Right hindlimb (tissue), 1 donor: ENCODE measurements at places on chromosomes 7 and 10.

GRCh38 chr10:77915319-77916105 is 11.0 kb downstream of the DLG5 start:
- DNase-seq: no peak

- no peak for DNase-seq
Observed at GRCh38 chr10:78475437-78475836, 441.8 kb downstream of the RPS24 start.

DNA sequence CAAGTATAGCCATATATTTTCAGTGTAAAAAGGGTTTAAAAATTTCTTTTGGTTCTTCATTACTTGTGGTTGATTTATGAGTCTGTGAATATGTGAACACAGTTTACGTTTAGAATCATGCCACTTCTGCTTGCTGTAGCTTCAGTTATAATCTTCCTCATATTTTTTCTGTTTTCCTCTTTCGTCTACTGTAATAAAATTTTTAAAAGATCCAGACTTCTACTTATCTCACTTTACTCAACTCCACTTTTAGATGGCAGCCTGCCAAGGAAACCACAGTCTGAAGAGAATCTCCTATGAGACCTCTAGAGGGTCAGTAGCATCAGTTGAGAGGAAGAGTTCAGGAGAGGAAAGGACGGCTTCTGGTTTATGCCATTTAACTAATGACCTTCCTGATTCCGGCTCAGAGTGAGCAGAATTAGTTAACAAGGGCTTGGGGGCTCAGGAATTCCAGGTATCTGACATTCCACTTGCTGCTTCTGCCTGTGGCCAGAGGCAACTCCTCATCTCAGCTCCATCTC is 21.4 kb downstream of the CREB5 start:
- DNase-seq: no peak

- DNase-seq: peak; percentile 72
Observed at GRCh38 chr10:86648704-86649427, 5.5 kb upstream of the OPN4 start.

- DNase-seq: peak; percentile 81
Observed at GRCh38 chr10:69360485-69361302, 56.0 kb downstream of the TACR2 start.

GRCh38 chr10:100907773-100908363 is 4.9 kb upstream of the SLF2 start:
- no peak for DNase-seq

GRCh38 chr7:5709347-5709950 is 72.0 kb downstream of the RNF216 start:
- no peak for DNase-seq

- DNase-seq: no peak
Observed at GRCh38 chr10:119245272-119245671, 37.9 kb downstream of the GRK5 start.

GRCh38 chr10:2117641-2118040 is 380.3 kb upstream of the ADARB2 start:
- no peak for DNase-seq

DNA sequence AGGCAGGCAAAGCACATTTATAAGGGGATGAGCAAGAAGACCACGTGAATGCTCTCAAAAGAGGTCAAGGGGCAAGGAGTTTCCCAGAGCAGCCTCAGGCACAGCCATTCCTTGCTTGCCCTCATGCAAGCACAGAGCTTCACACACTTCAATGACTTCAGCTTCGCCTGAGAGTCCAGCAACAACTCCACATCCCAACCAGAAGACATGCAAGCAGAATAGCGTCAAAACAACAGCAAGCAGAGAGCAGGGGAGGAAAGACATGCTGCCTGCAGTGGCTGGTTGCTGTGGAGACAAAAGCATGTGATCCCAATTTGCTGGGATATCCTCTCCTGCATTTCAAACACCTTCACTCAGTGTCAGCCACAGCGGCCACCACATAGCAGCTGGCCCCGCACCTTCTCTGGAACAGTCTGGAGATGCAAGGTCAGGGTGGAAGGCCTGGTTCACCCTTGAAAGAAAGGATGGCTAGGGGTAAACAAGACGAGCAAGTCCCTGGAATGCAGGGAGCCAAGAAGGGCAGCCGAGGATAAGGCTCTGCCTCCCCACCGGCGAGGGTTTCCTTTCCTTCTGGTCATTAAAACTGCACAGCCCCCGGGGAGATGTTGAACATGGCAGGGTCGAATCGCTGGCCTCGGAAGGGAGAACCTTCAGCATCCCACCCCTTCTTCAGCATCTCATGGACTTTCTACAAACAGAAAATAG is 60.2 kb upstream of the CAMK2B start:
- DNase-seq: no peak
